ENCODE measurements at places on chromosomes 1 and 21.

- DNase-seq, result no peak
Measured at GRCh38 chr1:208536212-208536611, 292.0 kb upstream of the PLXNA2 start.

- no peak for DNase-seq
Measured at GRCh38 chr1:245432228-245432875, 277.6 kb downstream of the KIF26B start.

DNA sequence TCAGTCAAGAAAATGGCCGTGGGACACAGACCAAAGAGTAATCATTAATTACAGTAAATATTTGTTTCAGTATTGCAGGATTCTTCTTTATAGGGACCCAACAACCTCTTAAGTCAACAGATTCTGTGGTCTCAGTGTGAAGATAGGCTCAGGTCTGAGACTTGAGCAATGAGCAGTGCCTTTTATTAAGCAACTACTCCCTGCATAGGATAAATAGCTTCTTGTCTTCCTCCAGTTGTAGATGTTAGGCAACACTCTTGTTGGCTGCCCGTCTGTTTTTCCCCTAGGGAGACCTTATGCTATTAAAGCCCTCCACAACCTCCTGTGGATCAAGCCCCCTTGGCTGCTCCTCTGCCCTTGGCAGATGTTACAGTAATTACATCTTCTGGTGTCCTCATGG is 1.8 kb upstream of the OMA1 start:
- DNase-seq, result no peak

GRCh38 chr1:109319114-109319513 is 12.3 kb upstream of the MYBPHL start:
- no peak for DNase-seq

- no peak for DNase-seq
Measured at GRCh38 chr1:22500471-22500870, 48.8 kb downstream of the ZBTB40 start.

- DNase-seq, result no peak
Measured at GRCh38 chr1:215963040-215963439, 395.9 kb downstream of the KCTD3 start.

- DNase-seq, result no peak
Measured at GRCh38 chr21:34844013-34844923, 175.5 kb downstream of the CLIC6 start.

All from T follicular helper cell (primary cell).